DND-41 (cell line): ENCODE measurements at places on chromosomes 7 and 10.

- no peak for DNase-seq
Observed at GRCh38 chr10:77667426-77668324, 30.1 kb upstream of the KCNMA1 start.

GRCh38 chr7:134885967-134886352 lies 100.3 kb upstream of the AGBL3 start:
- DNase-seq: no peak

DNA sequence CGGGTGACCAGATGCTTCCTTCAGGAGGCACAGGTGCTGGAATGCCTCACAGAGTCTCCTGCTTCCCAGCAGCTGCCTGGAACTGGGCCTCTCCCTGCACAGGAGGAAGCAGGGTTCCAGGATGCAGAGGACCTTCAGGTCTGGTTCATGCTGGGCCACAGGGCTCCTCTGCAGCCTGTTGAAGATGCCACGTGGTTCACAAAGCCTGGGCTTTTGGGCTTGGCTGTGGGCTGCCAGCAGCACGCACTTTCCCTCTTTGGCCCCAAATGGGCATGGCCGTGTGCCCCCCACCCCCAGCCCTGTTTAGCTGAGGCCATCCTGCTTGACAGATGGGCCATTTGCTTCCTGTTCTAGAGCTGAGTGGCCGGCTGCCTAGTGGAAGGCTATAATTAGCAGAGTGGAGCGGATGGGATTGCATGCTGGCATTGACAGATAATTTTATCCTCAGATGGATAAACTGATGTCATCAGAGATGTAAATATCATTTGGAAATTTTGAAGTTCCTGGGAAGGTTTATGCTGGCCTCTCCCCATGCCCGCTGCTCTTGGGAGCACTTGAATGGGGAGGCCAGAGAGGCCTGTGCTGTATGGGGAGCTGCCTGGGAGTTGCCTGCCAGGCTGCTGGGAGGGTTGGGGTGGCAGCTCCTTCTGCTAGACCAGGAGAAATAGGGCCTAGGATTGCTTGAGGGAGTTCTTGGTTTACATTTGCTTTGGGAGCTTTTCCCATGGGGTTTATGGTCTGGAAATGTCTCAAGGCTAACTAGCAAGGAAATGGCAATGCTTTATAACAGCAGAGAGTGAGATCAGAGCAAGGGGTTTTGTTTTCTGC lies 28.2 kb downstream of the TSPAN15 start:
- no peak for DNase-seq

- DNase-seq: no peak
Observed at GRCh38 chr10:11097686-11098085, 80.0 kb downstream of the CELF2 start.

DNA sequence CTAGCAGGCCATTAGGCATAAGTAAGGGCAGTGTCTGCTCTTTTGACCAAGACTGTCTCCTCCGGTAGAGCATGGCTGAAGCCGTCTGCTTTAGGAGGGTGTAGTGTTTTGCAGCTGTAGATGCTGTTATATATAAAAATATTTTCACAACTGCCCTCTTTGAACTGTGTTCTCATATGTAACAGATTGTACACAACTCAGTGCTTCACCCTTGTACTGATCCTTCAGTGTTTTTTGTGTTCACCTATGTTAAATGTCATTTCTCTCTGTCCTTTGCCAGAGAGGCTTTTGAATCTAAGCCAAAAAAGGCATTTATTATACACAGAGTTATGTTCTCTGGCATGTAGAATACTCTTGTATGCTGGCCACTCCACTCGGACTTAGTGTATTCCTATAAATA lies 135.5 kb downstream of the BICC1 start:
- no peak for DNase-seq

DNA sequence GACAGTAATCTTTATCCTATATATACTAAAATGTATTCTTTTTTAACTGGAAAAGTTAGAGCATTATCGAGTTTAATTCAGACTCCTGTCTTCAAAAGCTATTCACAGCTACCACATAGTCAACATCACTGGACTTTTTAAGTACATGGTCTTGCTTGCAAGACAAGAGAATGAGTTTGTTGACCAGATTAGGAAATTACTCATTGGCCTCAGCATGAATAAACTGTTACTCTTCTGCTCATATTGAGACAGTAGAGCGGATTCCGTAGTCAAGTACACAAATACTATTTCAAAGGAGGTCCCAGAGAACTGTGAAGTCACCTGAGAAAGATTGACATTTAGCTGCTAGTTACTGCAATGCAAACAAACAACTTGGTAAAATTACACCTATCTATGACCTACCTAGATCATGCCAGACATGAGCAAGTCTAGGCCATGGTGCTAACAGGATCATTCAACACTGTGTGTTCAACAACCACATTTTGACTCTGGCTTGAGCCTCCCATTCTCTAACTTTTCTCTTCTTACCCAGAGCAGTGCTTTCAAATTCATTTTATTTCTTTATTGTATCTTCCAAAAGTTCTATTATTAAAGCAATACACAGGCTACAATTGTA lies 280.9 kb downstream of the NEBL start:
- no peak for DNase-seq

DNA sequence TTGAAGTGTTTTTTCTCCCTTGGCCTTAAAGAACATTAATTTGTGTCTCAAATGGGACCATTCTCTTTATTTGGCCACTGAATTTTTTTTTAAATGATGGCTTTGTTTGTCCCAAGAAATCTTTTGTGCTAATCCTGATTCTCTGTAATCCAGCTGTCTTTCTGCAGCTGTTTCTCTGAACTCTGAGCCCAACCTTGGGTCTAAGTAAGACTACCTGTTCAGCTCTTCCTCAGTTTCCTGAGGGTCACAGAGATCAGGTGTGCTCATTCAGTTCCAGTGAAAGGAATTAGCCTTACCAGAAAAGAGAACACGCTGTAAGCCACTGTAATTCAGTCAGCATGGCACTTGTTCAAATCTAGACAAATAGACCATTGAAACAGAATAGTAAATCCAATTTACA lies 94.2 kb downstream of the ANKIB1 start:
- no peak for DNase-seq

GRCh38 chr10:29285624-29286051 lies 3.2 kb upstream of the LYZL1 start:
- DNase-seq: no peak

DNA sequence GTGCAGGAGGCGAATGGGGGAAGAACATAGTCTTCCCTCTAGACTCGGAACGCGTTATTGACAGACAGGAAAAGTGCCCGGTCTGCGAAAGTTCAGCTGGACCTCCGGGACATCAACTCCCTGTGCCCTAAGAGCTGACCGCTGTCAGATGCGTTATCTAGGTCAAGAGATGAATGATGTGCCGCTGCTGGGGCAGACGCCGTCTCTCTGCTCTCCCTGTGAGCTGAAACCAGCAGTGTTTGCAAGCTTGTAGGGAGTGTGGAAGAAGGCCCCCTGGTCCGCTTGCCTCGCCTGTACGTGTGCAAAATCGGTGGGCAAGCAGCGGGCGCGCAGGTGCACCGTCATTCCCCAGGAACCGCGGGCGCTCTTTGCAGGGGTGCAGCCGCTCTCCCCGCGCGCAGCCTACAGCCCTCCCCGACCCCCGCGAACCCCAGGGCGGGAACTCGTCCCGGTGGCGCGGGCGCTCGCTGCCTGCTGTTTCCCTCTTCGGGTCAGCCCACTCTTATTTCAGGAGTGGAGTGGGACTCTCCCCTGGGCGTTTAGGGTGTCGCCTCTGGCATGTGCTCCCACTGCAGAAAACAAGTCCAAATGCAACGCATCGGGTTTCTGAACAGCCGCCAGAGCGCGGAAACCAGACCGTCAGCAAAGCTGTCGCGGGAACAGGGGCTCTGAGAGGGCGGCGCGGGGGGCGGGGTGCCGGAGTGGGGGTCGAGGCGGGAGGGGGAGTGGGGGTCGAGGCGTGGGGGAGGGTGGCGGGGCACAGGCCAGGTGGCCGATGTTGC lies 1.8 kb upstream of the PFKFB3 start:
- peak; percentile 74 for DNase-seq

GRCh38 chr10:59107147-59107546 lies 69.3 kb upstream of the PHYHIPL start:
- no peak for DNase-seq

DNA sequence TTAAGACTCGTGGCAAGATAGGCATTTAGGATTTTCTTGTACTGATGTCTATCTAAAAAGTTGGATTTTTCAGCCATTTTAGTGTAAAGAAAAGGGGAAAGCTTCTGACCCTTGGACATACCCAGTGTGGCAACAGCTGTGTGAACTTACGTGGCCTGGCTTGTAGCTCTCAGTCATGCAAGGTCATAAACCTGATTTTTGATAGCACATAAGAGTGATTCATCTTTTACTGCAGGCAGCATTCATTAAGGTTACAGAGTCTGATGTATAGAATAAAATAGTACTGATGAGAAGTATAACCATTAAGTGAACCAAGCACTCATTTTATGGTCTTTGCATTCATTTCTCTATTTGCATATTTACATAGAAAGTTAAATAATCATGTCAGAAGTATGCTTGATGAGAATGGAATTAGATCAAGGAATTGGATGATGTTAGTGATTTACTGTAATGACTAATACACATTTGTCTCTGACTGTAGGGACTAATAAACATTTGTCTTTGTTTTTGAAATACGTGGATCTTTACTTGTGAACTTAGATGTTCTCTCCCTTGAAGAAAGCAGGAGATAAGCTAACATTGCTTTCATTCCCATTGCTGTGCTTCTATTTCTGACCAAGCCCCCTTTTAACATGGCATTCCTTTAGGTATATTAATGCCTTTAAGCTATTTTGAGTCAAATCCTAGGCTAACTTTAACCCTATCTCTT lies 88.2 kb downstream of the GSDME start:
- DNase-seq: no peak

- peak; percentile 50 for DNase-seq
Observed at GRCh38 chr10:63720072-63720537, 198.9 kb downstream of the REEP3 start.

- DNase-seq: no peak
Observed at GRCh38 chr10:118139321-118139720, 92.6 kb upstream of the RAB11FIP2 start.

GRCh38 chr10:3868271-3868664 lies 83.3 kb upstream of the KLF6 start:
- DNase-seq: no peak

DNA sequence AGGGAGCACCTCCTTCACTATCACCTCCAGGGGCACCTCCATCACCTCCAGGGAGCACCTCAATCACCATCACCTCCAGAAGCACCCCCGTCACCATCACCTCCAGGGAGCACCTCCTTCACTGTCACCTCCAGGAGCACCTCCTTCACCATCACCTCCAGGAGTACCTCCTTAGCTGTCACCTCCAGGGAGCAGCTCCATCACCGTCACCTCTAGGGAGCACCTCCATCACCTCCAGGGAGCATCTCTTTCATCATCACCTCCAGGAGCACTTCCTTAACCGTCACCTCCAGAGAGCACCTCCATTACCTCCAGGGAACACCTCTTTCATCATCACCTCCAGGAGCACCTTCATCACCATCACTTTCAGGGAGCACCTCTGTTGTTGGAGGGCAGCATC lies 103.0 kb downstream of the DNAJB6 start:
- no peak for DNase-seq

- no peak for DNase-seq
Observed at GRCh38 chr10:4623200-4623599, 202.8 kb upstream of the AKR1E2 start.

- peak; percentile 45 for DNase-seq
Observed at GRCh38 chr7:1882451-1882850, 212.4 kb downstream of the ELFN1 start.

DNA sequence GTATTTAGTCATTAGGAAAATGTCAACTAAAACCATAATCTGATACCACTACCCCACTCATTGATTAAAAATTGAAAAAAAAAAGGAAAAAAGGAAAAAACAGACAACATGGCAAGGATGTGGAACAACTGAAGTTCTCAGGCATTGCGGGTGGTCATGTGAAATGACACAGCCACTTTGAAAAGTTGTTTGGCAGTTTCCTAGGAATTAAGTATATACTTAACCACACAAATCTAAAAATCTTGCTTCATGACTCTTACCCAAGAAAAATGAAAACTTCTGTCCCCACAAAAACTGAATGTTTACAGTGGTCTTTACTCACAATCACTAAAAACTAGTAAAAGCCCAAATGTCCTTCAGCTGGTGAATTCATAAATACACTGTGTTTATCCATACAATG lies 254.5 kb downstream of the AHR start:
- no peak for DNase-seq

DNA sequence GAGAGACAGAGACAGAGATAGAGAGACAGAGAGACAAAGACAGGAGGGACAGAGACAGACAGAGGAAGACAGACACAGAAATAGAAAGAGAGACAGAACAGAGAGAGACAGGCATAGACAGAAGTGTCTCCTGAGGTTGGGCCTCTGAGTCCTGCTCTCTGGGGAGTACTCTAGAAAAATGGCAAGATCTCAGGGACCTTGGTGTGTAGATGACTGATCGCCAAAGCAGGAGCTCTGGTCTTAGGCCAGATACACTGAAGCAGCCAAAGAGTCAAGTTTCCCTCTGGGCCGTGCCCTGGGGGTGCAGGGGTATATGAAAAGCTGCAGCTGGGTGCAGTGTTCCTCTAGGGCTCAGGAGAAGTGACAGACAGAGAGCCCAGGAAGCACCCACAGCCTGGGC lies 176.6 kb upstream of the TNS3 start:
- no peak for DNase-seq

GRCh38 chr7:19133390-19133789 lies 11.8 kb downstream of the FERD3L start:
- no peak for DNase-seq

DNA sequence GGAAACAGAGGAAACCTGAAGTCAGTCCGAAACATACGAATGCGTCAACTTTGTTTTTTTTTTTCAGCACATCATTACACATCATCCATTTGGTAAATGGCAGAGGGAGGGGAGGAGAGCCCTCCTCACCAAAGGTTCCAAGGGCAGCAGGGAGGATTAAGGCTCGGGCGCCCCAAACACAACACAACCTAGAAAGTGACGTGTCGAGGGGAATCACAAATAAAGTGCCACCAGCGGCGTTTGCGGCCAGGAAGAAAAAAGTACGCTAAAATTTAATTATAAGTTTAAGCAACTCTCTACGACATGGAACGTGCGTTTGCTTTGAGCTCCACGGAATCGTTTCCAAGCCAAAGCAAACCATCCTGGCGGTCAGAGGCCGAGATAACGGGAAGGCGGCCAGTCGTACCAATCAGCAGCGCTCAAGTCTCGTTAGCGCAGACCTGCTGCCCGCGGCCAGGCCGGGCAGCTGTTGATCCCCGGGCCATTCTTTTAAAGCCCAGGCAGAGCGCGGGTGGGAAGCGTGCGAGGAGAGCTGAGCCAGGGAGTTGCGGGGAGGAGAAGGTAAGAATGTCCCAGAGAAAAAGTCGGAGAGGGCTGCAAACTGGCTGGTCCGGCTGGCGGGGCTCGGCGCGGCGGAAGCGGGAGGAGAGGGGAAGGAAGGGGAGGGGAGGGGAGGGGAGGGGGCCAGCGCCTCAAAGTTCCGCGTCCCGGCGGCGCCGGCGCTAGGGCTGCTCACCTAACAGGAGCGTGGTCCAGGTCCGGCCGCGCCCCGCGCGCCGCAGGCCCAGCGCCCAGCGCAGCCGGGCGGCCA lies 719 bp downstream of the DPY19L1 start:
- peak; percentile 26 for DNase-seq

GRCh38 chr10:30732671-30733070 lies 103.1 kb upstream of the LYZL2 start:
- no peak for DNase-seq
